ENCODE measurements at places on chromosomes 1 and 21.

- DNase-seq: no peak
These were observed 26.2 kb upstream of the PTPRC start for GRCh38 chr1:198612471-198613260.

DNA sequence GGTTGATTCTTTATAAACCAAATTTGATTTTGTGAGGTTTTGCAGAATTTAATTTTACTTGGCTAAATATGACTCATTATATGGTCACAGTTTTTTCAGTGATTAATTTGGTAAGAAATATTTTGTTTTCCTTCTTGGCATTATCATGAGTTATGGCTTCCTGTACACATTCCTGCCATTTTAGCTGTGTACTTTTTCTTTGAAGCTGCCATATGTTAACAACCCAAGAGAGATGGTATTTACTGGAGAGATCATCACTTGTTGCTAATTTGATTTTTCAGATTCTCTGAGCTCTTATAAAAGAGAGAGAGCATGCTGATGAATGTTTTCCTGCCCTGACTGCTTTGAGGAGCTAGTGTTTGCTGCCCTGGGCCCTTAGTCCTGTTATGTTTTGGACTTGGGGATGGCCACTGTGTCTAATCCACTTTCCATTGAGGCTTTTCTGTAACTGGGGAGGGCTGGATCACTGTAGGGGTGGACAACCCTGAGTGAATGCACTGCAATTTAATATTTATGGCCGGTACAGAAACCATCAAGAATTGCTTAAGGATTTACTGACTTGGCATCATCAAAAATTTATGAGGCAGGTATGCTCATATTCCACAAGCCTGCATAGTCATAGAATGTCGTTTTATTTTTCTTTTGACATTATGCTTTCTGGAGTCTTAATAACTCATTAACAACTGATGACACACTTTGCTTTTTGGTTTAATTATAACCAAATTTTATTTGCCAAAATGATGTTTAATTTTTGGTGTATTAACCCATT, 200.9 kb downstream of the DISC1 start:
- DNase-seq: no peak

- DNase-seq: no peak
These were observed 271.5 kb upstream of the TMEM51 start for GRCh38 chr1:14881775-14882672.

DNA sequence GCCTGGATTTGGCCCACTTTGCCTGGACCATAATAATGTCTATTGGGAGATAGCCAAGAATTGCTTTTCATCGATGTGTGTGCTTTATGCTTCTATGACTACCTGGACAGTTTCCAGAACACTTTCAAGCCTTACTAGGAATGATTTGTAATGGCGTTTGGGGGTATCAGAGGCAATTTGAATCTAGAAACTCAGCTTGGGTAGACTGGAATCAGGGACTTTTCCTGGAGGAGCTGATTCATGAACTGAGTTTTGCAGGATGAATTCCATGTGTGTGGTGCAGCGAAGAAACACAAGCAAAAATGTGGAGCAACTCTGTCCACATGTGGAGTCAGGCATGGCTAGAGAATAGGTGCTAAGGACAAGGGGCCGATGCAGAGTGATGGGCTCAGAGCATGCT, 11.9 kb upstream of the TMEM61 start:
- DNase-seq: no peak

DNA sequence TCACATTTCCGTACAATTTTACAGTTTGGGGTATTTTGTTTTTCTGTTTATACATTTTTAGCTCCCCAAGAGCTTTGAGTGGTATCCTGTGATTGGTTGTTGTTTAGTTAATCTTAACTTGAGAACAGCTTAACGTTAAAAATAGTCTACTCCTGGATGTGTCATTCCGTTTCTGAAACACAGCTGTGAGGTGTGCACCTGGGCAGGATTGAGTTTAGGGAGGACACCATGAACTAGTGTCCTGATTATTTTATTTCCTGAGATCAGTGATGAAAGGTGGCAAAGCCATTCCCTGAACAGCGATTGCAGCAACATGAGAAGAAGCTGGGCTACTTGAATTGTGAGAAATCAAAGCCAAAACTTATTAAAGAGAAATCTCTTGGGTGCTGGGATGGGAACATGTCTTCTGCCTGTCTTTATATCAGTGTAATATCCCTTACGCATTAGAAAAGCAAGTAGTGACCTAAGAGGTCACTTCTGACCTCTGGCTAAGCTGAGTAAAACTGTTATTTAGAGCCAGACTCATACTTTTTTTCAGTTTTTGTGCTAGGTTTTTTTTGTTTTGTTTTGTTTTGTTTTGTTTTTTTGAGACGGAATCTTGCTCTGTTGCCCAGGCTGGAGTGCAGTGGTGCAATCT, 43.4 kb downstream of the ZBTB40 start:
- DNase-seq: no peak

DNA sequence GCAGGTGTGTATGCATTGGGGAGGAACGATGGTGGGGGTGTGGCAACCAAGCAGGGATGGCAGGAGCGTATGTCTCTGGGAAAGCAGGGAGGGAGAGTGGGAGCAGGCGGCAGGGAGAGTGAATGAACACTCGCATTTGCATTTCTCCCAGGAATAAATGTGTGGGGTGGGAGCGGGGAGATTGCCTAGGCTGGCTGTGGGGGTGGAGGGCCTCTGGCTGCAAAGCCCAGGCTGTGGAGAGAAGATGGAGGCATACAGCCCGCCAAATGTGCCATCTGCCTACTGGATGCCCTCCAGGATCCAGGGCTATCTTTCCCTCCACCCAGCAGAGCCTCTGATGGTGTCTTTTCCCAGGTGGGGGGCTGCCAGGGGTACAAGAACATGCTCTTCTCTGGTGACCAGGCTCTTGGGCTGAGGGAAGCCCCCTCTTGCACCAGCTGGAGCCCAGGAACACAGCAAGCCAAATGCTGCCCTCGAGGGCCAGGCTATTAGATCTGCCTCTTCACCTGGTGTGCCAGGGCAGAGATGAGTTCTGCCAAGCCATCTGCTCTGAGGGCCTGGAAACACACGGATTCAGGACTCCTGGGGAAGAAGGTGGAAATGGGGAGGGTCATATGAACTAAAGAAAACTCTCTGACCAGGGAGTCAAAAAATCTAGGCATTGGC, 1.7 kb upstream of the OPTC start:
- no peak for DNase-seq
